ENCODE measurements at places on chromosomes 2 and 18. TPM values are rescaled to one million over a fixed set of nuclear protein-coding genes. Genes with fewer than 3 reads are reported as not detected.

GRCh38 chr2:31980674-31981356, 30.0 kb downstream of the MEMO1 start:
- no peak for DNase-seq

- DNase-seq = no peak
Observed at GRCh38 chr2:158509928-158510797, 53.4 kb downstream of the PKP4 start.

DNA sequence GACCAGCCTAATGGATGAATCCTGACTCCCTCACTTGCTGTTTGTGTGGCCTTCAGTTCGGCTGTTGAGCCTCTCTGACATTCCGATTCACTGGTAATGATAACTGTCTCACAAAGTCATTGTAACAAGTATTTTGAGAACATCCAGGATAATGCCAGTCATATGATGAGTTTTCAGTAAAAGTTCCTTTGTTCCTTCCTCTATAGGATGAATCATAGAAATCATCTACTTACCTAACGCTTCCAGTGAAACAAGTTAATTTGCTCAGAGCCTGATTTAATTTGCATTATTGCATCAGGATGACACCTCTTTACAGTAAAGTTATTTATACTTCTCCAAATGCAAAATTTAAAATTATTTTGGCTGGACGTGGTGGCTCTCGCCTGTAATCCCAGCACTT, 32.0 kb downstream of the RAB31 start:
- no peak for DNase-seq

GRCh38 chr2:47196046-47196445, 40.9 kb upstream of the STPG4 start:
- no peak for DNase-seq

DNA sequence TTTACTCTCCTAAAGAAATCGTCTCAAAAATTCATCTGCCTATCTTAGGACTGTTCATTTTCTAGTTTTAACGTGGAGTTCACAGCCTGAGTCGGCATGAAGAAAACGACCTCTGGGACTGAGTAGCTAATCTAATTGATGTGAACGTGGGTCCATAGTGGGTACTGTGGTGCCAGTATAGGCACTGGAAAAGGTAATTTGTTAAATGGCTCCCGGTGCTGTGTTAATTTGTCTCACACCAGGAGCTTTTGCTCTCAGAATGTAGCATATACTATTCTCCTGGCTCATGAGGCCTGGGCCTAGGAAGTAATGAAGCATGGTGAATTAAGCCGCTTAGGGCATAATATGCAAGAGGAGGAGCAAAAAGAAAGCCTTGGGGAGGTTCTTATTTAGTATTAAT, 414.4 kb upstream of the NXPH2 start:
- no peak for DNase-seq

- DNase-seq = no peak
Observed at GRCh38 chr2:30417253-30417652, 29.8 kb upstream of the LCLAT1 start.

- DNase-seq = peak; percentile 67
Observed at GRCh38 chr2:238263204-238264071, 23.6 kb upstream of the HES6 start.

- DNase-seq = no peak
Observed at GRCh38 chr2:20916604-20917286, 93.8 kb upstream of the LDAH start.

DNA sequence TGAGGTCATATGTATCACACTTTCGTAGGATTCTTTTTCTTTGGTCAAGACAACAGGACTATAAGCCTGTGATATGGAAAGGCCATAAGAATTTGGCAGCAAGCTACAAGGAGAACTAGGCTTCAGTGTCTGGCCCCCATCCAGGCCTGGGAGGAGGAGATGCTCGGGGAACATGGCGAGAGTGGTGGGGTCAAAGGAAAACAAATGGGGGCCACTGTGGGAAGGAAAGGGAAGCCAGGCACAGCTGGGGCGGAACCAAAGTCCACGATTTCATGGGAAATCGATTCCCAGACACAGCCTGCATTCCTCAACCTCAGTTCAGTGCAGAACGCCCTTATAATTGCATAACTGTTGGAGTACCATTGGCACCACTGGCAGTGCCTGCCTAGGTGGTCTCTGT, 58.2 kb downstream of the MBP start:
- no peak for DNase-seq

Gene MSTN
- total RNA-seq = not detected

DNA sequence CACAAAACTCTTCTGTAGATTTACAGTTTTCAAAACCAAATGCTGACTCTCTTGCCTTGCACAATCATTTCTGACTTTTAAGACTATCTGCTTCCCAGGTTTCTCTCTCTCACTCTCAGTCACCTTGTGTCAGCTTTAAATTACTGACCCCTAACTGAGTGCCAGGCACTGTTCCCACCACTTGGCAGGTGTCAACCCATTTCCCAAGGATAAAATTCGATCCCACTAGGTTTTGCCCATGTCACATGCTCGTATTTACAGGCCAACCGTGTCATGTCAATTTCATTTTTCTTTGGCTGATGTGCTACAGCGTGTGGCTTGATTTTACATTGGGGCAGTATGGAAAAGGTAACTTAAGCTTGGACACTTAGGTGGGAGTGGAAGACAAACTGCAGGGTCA, 26.1 kb upstream of the LMAN1 start:
- no peak for DNase-seq
